ENCODE measurements at places on chromosomes 6 and 20. TPM values are rescaled to one million over a fixed set of nuclear protein-coding genes. Genes with fewer than 3 reads are reported as not detected.

MUC22 gene
- total RNA-seq = not detected

MACROD2 gene
- 15.5 TPM for total RNA-seq

MYH7B gene
- 0.57 TPM for total RNA-seq

TNFRSF21 gene
- total RNA-seq = 10.5 TPM

CUTA gene
- total RNA-seq = 110 TPM

TSPO2 gene
- total RNA-seq = not detected

CRISP3 gene
- total RNA-seq = 0.19 TPM

DPPA5 gene
- not detected for total RNA-seq

RALY gene
- 90.5 TPM for total RNA-seq

ZNF512B gene
- 11.2 TPM for total RNA-seq

NT5E gene
- 43.8 TPM for total RNA-seq

SLC52A3 gene
- total RNA-seq = 1.1 TPM

HCK gene
- total RNA-seq = 12.7 TPM

LIN28B gene
- not detected for total RNA-seq

BCAS1 gene
- total RNA-seq = 0.86 TPM

TPD52L1 gene
- total RNA-seq = 51.7 TPM

PTCHD4 gene
- total RNA-seq = 1.6 TPM

SIGLEC1 gene
- total RNA-seq = 12.6 TPM

CARMIL1 gene
- total RNA-seq = 19.8 TPM

SERINC1 gene
- 271 TPM for total RNA-seq

PRR18 gene
- 0.95 TPM for total RNA-seq

FAM83C gene
- not detected for total RNA-seq

SUMO4 gene
- 0.88 TPM for total RNA-seq

GABRR1 gene
- 0.29 TPM for total RNA-seq

MTFR2 gene
- total RNA-seq = 0.65 TPM

SRMS gene
- total RNA-seq = not detected

ELOVL2 gene
- 0.38 TPM for total RNA-seq

TAGAP gene
- 2.3 TPM for total RNA-seq

RAET1L gene
- not detected for total RNA-seq

RNF182 gene
- 0.24 TPM for total RNA-seq

CLVS2 gene
- not detected for total RNA-seq

TRAPPC3L gene
- not detected for total RNA-seq

ZBTB46 gene
- total RNA-seq = 11.9 TPM

SLC22A2 gene
- total RNA-seq = 0.43 TPM

PCSK2 gene
- total RNA-seq = 0.24 TPM

KCNQ2 gene
- not detected for total RNA-seq

CLIC5 gene
- 9.4 TPM for total RNA-seq

WFDC6 gene
- not detected for total RNA-seq

HSPA12B gene
- total RNA-seq = 18.5 TPM

OR12D2 gene
- total RNA-seq = not detected

BPIFB1 gene
- total RNA-seq = not detected

RWDD2A gene
- 3.8 TPM for total RNA-seq

DEFB126 gene
- total RNA-seq = not detected

CFAP206 gene
- total RNA-seq = not detected

KIF13A gene
- 74.6 TPM for total RNA-seq

C6orf118 gene
- total RNA-seq = not detected

GHRH gene
- total RNA-seq = not detected

GNRH2 gene
- not detected for total RNA-seq

All from posterior vena cava (tissue), 2 donors.